Stimulated activated CD4-positive, alpha-beta T cell treated with anti-CD3 and anti-CD28 coated beads, Interleukin-15, amount 100 ng/mL, for 1 hour (primary cell): ENCODE measurements at places on chromosomes 5 and 9.

DNA sequence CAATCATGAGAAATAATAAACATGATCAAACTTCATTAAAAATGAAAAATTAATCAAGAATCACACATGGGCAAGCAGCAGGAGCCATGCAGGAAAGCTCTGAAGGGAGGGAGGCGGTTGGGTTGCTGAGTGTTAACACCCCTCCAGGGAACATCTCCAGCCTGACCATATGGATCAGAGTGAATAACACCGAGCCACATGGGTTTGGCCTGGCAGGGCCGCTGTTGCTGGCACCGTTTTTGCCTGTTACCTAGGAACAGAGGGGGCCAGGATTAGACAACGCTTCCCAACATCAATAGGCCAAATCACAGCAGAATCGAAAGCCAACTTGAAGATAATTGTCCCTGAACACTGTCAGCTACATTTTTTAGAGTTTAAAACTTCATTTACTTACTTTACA lies 160.2 kb downstream of the DENND1A start:
- DNase-seq, result no peak

GRCh38 chr5:1517838-1518237 lies 5.9 kb downstream of the LPCAT1 start:
- DNase-seq, result no peak

GRCh38 chr9:15697446-15697851 lies 144.6 kb downstream of the CCDC171 start:
- no peak for DNase-seq

DNA sequence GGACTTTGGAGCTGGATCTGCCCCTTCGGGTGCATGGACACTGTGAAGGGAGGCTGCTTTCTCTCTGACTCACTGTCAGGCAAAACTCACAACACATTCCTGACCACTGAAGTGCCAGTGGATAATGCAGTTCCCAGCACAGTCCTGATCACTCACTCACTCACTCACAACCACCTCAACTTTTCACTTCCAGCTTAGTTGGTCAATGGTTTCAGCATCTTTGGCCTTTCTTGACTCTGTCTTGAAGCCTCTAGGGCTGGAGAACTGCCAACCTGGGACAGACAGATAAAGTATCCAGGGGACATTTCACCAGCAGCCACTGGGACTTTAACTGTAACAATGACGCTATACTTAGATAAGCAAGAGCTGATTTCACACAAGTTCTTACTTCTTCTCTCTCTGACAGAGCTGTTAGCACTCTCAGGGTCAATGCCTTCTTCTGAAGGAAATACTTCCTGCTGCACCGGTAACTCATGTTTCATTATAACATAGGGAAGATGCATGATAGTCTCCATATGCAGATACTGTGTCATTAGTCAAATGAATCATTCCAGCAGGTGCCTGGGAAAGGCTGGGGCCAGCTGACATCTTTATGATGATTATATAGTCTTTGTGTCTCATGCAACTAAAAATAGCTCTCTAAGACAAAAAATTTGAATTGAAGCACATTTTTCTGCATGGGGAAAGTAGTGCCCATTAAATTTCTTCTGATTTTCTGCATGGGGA lies 499.0 kb downstream of the SEMA5A start:
- no peak for DNase-seq

GRCh38 chr9:21974722-21975409 lies 19.3 kb downstream of the CDKN2A start:
- no peak for DNase-seq

- DNase-seq, result no peak
Measured at GRCh38 chr9:95465115-95465514, 51.7 kb downstream of the PTCH1 start.

DNA sequence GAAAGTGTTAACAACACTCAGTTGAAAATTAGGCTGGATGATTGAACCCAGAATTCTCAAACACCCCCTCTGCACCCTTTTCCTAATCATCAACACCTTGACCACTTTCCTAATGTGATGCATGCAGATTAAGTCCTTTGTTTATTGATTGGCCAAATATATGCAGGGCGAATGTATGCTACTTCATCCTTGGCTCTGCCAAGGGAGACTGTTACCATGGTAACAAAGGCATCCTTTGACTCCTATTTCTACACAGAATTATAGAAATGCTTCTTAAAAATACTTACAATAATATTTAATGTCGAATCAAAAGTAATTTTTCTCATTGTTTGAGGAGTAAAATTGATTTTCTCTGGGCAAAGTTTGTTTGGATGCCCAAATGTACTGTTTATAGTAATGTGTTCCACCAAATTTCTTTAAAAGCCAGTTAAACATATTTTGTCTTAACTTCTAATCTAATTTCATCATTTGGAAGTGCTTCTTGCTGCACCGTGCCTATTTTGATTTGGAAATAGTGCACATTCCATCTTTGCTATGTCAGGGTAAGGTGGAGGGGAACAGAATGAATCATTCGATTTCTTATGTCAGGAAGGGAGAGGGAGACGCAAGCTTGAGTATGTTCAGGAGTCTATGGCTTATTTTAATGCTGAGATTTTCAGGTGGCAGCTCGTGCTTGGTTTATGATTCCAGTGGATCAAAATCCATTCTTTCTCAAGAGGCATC lies 1384.3 kb upstream of the WWC1 start:
- no peak for DNase-seq

DNA sequence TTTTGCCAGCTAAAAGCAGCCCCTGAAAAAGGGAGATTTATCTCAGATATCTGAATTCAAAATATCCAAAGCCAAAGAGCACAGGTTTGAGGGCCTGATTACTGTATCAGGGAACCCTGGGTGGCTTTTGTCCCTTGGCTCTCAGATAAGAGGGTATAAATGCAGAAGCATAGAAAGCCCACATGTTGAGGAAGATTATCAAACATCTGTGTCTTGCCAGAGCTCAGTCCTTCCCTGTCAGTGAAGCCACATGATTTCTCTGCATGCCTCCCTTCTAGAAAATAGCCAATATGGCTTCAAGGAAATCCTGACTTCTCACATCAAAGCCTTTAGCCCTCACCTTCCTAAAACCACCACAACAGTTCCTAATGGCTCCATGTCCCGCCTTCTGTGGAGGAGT lies 408.0 kb upstream of the DMAC1 start:
- DNase-seq, result no peak

GRCh38 chr5:102289251-102289899 lies 6.7 kb downstream of the SLCO4C1 start:
- no peak for DNase-seq

DNA sequence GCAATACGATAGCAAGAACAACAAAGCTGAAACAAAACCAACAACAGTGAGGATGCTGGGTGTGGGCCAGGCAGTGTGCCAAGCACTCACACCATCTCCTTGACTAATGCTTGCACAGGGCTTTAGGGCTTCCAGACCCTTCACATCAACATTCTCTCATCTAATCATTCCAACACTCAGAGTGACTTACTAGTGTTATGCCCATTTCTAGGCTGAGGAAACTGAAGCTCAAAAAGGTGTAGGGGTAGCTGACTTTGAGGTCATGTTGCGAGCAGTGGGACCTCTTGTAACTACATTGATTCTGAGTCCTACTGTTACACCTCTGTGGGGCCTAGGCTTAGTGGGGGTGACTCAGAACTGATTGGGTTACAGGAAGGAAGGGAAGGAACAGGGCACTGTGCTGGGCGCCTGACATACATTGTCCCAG lies 9.7 kb downstream of the ANGPTL2 start:
- DNase-seq, result no peak

- DNase-seq, result no peak
Measured at GRCh38 chr5:111681414-111682120, 75.4 kb downstream of the NREP start.

- peak; percentile 69 for DNase-seq
Measured at GRCh38 chr9:129258124-129258822, 80.2 kb upstream of the IER5L start.

GRCh38 chr9:133742251-133742650 lies 4.1 kb upstream of the SARDH start:
- DNase-seq, result no peak

DNA sequence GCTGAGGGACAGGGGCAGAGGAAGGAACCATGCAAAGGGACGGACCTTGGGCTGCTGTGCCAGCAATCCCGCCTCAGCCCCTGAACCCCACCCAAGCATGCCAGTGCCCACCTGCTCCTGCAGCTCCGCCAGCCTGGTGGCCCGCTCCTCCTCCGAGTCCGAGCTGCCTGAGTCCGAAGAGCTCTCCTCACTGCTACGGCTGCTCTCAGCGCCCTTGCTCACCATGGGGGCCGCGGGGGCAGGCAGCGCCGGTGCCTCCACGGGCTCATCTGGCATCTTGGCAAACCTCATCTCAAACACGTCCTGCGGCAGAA lies 16.3 kb downstream of the BRD3OS start:
- DNase-seq, result no peak

DNA sequence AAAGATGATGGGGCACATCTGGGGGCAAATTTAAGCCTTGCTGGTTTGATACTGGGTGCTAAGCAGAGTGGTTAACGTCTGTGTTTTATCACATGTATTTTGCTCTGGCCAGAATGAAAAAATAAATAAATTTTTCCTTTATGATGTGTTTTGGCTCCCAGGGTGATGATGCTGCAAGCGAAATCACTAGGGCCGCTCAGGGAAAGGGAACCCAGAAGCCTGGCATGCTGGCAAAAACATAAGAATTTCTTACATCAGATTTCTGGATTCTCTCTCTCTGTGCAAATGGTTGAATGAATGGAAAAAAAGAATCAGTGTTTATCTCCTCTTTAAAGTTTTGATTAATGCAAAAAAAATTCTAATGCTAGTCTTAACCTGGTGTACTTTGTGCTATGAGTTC lies 1975.2 kb upstream of the C9orf72 start:
- DNase-seq, result no peak

GRCh38 chr5:41940641-41941040 lies 15.6 kb downstream of the FBXO4 start:
- no peak for DNase-seq

DNA sequence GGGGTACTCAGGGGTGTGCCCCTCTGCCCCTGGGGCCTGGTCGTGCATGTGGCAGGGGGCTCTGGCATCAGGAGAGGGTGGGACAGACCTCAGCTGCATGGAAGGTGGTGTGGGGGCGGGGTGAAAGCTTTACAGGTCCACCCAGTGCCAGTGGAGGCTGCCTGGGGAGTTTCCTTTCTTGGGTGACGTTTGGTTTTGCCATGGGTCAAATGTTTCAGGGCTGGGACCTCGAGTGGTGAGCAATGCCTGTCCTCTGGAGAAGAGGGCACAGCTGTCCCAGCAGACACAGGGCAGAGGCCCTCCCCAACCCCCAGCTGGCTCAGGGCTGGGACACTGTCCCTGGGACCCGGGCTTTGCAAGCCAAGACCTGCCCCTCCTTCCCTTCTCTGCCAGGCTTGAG lies 3.6 kb downstream of the RXRA start:
- DNase-seq, result no peak

GRCh38 chr9:137076636-137077009 lies 694 bp upstream of the UAP1L1 start:
- no peak for DNase-seq

DNA sequence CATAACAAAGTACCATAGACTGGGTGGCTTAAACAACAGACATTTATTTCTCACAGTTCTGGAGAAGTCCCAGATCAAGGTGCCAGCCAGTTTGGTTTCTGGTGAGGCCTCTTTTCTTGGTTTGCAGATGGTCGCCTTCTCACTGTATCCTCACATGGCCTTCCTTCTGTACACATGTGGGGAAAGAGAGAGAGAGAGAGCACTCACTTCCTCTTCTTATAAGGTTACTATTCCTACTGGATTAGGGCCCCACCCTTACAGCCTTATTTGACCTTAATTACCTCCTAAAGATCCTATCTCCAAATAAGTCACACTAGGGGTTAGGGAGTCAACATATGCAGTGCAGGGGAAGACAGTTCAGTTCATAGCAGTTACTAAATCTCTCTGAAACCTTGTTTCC lies 205.6 kb upstream of the GDNF start:
- DNase-seq, result no peak

DNA sequence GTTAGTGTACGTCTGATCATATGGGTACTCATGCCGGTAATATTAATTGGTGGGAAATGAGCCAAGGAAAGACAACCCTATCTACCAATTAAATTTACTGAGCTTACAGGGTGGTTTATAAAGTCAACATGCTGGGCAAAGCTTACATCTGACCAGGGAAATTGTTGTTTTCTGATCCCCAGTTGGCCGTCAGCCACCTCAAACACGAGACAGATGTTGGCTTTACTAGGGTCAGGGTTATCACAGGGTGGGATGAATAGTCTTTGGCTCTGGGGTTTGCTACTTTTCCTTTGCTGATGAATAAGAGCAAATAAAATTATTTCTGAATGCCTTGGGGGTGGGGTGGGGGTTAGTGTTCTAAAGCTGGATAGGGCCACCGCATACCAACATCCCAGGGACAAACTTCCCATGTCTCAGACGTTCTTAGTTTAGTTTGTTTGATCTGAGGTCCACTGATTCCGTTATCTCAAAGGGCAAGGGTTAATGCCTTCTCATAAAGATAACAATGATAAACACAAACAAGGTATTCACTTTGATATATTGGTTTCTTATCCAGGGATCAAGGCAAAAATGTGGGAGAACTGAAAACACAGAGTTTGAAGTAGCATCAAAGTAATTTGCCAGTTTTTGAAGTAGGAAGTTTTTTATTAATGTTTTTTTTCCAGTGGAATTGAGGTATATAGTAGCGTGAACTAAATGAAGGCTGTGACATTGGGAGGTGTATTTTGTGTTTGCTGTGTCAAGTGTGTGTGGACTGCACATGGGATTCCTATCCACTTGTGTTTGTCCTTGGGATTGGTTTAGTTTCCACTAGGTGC lies 109.1 kb upstream of the RPS23 start:
- no peak for DNase-seq

- DNase-seq, result no peak
Measured at GRCh38 chr5:130476325-130476724, 572.1 kb downstream of the CHSY3 start.

DNA sequence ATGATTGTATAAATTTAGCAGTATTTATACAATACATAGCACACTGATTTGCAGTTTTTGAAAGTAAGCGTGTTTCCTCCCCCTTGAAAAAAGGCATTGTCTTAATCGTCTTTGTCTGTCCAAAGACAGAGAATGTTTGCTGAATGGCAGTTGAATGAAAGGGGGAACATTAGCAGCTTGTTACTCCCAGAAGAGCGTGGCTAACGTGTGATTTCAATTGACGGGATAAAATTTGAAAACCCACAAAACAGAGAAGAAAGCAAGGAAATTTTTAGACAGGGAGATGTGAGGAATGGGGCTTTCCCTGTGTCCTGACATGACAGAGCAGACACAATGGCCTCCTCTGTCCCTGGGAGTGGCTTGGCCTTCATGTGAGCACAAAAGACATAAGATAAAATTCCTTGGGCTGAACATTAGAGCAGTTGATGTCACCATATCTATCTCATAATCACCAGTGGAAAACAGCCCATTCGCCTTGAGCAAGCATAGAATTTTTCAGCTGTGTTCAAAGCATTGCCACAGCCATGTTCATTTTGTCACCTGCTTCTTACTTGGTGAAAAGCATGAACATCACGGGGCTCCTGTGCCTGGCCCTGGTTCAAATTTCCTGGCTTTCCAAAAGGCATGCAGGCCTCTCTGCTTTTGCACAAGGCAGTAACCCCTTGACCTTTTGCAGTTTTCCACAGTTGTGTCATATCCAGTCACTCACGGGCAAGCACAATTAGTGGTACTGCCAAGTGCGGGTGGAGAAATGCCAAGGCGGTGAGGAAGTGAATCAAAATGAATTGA lies 126.9 kb downstream of the TLE1 start:
- DNase-seq, result no peak

GRCh38 chr9:129080298-129080600 lies 662 bp upstream of the DOLPP1 start:
- DNase-seq, result no peak
